Activated naive CD8-positive, alpha-beta T cell treated with anti-CD3 and anti-CD28 coated beads for 36 hours (primary cell): ENCODE measurements at places on chromosomes 7 and 10. TPM values are rescaled to one million over a fixed set of nuclear protein-coding genes. Genes with fewer than 3 reads are reported as not detected.

DNA sequence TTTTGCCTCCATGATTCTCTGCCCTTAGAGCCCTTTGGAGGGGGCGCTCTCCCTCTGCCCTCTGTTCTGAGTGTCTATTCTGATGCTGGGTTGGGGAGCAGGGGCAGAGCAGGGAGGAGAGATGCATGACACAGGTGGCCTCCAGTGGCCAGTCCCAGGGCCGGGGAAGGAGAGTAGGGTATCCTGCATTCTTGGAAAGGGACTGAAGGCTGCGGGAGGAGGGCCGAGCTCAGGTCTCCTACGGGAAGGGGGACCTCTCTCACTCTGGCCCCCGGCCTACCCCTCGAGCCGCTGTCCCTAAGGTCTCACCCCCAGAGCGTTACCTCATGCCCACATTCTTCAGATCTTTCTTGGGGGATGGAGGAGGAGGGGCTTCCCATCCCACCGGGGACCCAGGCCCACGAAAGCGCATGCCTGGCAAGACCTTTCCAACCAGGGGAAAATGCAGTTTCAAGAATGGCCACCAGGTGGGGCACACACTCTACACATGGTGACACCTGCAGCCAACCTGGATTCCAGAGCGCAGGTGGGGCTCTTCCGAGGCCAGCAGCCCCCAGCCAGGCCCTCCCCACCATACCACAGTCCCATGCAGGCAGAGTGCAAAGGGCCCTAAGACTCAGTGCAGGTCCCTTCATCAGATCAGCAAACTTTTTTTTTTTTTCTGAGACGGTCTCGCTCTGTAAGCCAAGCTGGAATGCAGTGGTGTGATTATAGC, 86.4 kb downstream of the MYL10 start:
- DNase-seq: peak; percentile 58

GRCh38 chr7:72025381-72025960, 386.7 kb downstream of the CALN1 start:
- no peak for DNase-seq

DNA sequence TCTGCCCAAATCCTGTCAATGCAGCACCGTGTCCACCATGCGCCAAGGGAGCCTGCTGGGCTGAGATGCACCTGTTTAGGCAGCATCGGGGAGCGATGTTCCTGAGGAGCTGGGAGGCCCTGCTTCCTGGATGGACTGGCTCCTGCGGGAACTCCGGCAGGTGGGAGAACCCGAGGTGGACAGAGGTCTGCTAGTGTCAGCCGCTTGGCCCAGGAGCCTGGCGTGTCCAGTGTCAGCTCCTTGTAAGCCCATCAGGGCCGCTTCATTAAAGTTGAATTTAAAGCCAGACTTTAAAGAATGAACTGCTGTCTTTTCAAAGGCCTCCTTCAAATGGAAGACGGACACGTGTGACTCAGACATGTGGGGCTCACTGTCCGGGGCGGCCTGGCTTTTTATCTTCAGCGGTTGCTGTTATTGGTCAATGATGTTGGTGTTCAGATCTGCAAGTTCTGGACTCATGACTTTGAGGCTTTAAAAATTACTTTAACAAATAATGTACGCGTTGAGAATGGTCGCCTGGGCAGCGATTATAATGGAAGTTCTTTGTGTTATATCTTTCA, 422.5 kb downstream of the DNAJB6 start:
- DNase-seq: no peak

NKX1-2 gene
- total RNA-seq: not detected
